Stimulated activated naive CD8-positive, alpha-beta T cell treated with anti-CD3 and anti-CD28 coated beads, Interleukin-15, Interleukin-2, amounts not matched to agents 100 U/mL and 50 U/mL, for 24 hours (primary cell): ENCODE measurements at places on chromosomes 3 and 15.

GRCh38 chr3:142923694-142924093 is 34.8 kb upstream of the PCOLCE2 start:
- no peak for DNase-seq

GRCh38 chr15:40058476-40059140 is 19.6 kb upstream of the SRP14 start:
- no peak for DNase-seq

DNA sequence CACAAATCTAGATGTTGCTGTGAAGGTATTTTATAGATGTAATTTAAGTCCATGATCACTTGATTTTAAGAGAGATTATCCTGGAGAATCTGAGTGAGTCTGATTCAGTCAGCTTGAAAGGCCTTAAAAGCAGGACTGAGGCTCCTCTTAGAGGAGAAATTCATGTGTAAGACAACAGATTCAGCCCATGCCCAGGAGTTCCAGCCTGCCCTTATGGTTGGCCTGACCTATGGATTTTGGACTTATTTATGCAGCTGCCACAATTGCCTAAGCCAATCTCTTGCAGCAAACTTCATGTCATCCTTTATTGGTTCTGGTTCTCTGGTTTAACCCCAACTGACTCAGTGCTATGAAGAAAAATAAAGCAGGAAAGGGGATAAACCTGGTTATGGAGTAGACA is 296.5 kb upstream of the RASGRP1 start:
- no peak for DNase-seq

DNA sequence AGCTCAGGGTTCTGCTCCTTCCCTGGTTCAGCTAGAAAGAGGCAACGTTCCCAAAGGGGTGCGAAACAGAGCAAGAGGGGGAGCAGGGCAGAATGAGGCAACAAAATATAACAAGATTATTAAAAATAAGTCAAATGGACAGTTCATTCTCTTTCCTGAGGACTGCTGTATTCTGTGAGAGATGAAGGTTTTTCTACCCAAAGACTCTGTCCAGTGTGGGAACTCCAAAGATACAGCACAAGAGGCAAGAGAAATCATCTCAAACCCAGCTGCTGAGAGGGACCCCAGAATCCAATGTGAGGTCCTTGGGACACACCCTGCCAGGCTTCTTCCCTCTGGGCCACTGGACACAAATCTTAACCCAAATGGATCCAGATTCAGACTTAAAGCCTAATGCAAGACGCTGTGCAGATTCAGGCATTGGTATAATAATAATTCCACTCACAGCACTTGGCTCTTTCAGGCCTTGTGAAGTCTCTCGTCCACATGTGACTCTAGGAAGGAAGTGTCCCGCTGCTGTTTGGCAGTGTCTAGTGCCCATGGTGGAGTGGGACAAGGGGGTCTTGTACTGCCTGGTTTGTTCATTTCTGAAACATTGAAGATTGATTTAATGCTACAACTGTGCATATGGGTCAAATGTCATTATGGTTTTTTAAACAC is 14.5 kb upstream of the ARHGAP31 start:
- no peak for DNase-seq

DNA sequence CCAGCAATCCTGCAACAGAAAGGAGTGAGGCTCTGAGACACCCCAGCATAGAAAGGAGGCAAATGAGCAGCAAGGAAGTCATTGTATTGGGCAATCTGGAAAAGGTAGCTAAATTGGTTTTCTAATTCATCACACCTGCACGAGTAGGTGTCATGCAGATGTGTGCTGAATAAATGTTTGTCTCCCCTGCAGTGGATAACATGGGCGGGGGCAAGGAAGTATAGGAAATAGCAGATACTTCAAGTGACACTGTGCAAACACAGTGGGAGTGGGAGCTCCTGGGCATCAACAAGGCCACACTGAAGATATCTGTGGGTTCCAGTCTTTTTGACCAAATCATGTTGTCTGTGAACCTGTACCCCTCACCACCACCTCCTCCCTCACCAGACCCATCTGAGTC is 14.4 kb upstream of the HTR3E start:
- no peak for DNase-seq

DNA sequence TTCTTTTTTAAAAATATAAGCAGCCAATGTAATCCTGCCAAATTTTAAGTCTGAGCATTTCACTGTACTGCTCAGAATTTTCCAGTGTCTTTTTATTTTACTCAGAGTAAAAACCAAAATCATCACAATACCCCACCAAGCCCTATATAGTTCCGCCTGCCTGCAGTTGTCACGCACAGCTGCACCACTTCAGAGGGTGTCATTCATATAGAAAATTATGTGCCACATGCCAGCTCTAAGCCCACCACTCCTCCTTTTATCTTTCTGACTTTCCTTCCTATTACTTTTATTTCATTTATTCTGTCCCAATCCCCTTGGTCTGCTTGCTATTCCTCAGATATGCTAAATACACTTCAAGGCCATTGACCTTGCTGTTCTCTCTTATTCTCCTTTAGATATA is 233.1 kb upstream of the DPPA4 start:
- no peak for DNase-seq
